ENCODE measurements at places on chromosomes 13 and 19.
A peak's percentile ranks its signal among the peaks of the same experiment; 100 is the strongest.

GRCh38 chr13:38872693-38873092 lies 117.9 kb downstream of the STOML3 start:
- peak; percentile 52 for DNase-seq

DNA sequence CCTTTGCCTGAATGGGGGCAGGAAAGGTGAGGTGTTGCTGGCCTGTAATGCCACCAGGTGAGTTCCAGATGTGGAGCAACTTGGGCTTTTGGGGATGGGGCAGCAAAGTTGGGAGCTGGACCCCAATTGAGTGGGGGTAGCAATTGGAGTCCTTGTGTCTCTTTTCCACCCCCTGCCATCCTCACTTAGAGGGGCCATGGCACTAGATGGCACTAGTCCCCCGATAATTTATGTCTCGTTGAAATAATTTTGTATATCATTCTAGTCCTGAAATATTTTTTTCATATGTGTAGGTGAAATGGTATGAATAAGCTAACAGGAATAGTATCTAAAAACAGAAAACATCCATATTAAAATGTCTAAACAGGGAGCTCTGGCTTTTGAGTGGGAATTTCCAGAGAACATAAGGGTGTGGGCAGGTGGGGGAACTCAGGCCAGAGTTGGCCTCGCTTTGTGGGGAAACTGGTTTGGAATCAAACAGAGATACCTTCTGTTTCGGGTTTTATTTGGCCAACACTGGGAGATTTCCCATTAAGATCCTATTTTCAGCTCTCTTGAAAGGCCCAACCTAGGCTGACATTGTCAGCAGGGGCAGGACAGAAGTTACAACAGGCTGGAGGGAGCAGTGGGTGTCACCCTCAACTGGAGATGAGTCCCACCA lies 3.4 kb downstream of the ZNF576 start:
- DNase-seq = no peak

DNA sequence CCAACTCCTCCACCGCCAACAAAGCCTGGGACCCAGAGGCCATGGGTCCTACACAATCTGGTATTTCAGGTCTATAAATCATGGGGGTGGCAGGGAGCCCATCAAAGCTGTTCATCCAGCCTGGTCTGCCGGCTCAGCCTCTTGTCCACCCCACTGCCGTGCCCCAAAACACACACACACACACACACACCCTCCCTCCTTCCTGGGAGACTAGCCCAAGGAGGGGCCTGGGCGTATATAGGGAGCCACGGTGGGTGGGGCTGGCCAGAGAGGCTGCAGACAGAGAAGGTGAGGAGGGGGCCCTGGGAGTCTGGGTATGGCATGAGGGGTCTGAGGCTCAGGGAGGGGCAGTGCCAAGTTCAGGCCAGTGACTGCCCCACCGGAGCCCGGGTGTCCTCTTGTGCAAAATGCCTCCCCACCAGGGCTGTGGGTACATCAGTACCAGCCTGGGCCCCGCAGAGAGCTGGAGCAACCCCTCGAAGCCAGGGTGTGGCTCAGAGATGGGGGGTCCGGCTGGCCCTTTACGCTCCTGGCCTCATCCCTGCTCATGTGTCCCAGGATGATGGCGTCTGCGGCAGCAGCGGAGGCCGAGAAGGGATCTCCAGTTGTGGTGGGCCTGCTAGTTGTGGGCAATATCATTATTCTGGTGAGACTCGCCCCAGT lies at the start of gene UPK1A:
Gene UPK1A, plus strand, starts transcription at position 267 of the 663 bp plus-strand sequence. Its CDS starts 296 bp downstream, at position 563.
- DNase-seq = no peak

DNA sequence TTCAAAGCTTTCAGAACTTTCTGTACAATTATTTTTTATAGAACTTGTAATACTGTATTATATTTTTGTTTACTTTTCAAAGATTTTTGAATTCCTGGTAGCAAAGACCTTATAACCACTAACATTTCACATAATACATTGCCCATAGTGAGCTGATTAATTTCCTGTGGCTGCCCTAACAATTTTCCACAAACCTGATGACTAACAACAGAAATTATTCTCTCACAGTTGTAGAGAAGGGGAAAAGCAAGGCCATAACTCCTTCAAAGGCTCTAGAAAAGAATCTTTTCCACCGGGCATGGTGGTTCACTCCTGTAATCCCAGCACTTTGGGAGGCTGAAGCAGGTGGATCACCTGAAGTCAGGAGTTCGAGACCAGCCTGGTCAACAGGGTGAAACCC lies 19.1 kb downstream of the KLF12 start:
- no peak for DNase-seq

- no peak for DNase-seq
Observed at GRCh38 chr13:36030670-36031331, 100.4 kb downstream of the DCLK1 start.

DNA sequence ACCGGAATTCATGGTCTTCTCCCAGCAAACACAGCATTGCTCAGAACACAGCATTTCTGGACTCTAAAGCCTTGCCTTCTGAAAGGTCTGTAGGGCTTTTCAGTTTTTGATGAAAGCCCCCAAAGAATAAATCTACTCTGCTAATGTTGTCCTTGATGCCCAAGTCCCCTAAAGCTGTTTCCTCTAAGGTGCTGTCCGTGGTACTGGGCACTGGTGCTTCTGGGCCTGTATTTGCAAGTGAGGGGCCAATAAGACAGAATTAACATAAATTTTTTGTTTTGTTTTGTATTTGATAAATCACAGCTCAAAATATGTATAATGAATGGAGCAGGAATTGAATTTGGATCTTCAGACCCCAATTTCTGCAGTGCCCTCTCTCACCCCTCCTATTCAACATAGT lies 12.1 kb upstream of the LGALS13 start:
- DNase-seq = no peak

DNA sequence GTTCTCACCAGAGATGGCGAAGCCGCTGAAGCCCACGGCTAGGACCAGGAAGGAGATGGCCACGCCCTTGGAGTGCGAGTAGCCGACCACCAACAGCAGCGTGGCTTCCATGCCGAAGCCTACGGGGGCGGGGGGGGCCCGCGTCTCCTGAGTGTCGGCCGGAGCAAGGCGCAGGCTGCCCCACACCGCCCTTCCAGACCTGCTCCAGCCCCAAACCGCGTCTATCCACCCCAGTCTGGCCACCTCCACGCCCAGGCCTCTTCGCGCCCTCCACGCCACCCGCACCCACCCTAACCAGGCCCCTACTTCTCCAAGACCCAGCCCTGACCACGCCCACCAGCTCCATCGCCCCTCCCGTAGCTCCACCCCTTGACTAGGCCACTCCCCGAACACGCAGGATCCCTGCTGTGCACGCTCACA lies 6.2 kb downstream of the GFY start:
- peak; percentile 57 for DNase-seq

DNA sequence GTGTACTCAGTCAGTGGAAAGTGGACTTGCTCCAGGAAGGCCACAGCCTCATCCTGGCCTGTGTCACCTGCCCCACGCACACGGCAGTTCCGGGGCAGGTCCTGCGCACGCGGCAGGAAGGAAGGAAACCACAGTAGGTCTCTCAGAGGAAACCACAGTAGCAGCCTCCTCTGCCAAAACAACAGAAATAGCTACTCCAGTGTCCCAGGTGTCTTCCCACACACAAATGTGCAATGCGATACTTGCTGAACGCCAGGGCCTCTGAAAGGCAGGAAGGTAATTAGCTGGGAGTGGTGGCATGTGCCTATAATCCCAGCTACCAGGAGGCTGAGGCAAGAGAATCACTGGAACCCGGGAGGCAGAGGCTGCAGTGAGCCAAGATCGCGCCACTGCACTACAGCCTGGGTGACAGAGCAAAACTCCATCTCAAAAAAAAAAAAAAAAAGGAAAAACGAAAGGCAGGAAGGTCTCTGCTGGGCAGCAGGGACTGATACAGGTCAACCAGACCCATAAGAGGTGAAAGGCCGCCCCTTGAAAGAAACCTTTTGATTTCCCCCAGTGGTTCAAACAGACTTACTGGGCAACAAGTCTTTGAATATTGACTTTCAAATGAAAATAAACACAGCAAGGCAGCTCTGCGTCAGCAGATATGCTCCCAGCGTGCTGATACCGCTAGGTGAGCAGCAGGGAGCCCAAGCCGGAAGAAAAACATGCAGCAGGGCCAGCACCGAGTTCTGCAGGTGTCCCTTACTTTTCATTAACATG lies 49.5 kb downstream of the CRYL1 start:
- peak; percentile 76 for DNase-seq

DNA sequence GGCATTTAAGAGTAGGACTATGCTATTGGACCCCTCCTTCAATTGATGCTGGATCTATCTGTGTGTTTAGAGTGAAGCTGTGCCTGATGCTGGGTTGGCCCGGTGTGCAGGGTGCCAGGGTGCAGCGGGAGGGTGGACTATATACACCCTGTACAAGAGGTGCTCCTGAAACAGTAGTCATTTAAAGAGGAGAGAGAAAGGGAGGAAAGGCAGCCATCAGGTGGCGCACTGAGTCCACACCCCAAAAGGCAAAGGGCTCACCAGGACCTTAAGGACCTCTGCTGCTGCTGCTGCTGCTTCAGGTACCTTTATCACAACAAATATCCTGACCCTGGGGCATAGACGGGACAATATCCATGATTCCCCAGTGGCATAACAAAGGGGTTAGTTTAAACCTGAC lies 39.4 kb downstream of the ZNF136 start:
- DNase-seq = peak; percentile 55

- DNase-seq = no peak
Observed at GRCh38 chr19:48479686-48480085, 10.5 kb downstream of the CYTH2 start.

DNA sequence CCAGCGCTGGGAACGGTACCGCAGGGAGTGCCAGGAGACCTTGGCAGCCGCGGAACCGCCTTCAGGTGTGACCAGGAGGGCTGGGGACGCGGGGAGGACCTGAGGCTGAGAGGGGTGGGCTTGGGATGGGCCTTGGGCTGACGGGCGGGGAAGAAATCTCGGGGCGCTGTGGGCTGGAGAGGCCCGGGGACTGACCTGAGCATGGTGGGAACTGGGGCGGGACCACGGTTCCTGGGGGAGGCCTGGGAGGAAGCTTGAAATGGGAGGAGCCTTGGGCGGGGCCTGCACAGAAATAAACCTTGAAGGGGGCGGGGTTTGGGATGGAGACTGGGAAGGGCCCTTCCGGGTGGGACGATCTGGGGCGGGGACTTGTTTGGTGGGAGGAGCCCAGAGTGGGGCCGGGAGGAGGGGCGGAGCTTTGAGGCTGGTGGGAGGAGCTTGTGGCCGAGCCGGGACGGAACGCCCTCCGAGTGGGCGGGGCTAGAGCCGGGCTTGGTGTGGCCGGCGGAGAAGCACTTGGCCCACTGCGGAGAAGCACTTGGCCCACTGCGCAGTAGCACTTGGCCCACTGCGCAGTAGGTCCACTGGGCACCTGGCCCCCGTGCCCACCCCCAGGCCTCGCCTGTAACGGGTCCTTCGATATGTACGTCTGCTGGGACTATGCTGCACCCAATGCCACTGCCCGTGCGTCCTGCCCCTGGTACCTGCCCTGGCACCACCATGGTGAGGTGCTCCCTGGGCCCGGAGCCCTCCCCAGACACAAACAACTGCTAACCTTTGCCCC lies 2.8 kb downstream of the GIPR start:
- peak; percentile 88 for DNase-seq

GRCh38 chr13:85412448-85412847 lies 386.8 kb downstream of the SLITRK6 start:
- DNase-seq = no peak

GRCh38 chr13:98103942-98104880 lies 38.7 kb upstream of the FARP1 start:
- no peak for DNase-seq

DNA sequence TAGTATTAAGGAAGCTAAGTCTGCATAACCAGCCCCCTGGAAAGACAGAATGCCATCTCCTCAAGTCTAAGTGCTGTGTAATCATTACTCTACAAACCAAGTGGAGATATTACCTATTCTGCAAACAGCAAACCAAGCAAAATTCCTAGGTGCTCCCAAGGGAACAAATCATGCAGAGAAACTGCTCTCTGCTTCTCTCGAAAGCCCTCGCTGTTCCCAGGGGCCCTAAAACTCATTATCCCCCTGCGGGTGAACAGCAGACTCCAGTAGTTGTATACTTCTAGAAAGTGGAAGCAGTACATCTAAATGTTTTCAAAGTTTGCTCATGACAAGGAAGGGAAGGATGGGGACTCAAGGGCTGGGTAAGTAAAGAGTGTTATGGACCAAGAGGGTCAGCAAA lies 3.2 kb downstream of the DLEU7 start:
- no peak for DNase-seq

- DNase-seq = no peak
Observed at GRCh38 chr13:61024046-61024445, 391.6 kb downstream of the PCDH20 start.
